ENCODE measurements at places on chromosomes 5 and 9. TPM values are rescaled to one million over a fixed set of nuclear protein-coding genes. Genes with fewer than 3 reads are reported as not detected.
A peak's percentile ranks its signal among the peaks of the same experiment; 100 is the strongest.

- DNase-seq: no peak
Measured at GRCh38 chr9:69093471-69094103, 58.0 kb downstream of the FXN start.

The STC2 gene
- 8.8 TPM for total RNA-seq

DNA sequence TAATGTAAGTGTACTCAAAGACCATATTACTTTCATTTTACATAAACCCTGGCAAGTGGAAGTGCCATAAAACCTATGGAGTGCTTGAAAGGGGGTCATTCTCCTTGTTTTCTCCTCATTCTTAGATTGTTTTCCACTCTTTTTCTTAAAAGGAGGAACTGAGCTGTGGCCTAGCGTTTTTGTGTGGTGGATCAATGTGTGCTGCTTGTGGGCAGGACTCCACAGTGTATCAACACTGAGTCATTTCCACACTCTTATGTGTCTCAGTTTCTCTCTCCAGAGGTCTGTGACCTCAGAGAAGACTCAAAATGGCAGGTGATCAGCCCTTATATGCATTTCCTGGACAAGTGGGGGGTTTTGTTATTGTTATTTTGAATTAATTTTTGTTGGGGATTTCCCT lies 516.1 kb upstream of the CDH10 start:
- no peak for DNase-seq

The BAAT gene
- total RNA-seq: not detected

GRCh38 chr5:32365623-32366022 lies 52.9 kb upstream of the MTMR12 start:
- DNase-seq: no peak

DNA sequence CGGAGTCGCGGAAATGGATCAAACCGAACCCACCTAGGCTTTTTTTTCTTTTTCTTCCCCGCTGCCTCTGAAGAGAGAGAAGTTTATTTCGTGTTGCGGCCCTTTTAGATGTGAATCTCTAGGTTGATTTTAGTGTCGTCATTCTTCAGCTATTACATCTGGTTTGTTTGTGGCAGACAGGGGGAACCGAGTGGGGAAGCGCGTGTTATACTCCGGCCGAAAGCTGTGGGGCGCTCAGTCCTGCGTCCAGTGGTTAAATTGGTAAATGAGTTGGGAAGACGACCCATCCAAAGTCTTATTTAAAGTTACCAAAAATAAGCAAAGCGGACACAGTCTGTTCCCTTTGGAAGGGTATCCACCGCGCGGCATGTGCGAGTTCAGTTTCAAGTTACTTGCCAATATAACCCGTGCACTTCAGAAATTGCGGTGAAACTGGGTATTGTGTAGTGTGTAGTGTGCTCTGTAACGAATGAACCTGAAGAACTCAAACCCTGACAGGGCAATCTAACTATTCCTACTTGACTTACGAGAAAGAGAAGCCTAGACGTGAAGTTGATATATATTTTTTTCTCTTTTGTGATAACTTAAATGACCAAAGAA lies 1.3 kb downstream of the MAN2A1 start:
- DNase-seq: peak; percentile 82

The CDH10 gene
- not detected for total RNA-seq

GRCh38 chr9:94783102-94783682 lies 56.7 kb downstream of the AOPEP start:
- DNase-seq: peak; percentile 79

DNA sequence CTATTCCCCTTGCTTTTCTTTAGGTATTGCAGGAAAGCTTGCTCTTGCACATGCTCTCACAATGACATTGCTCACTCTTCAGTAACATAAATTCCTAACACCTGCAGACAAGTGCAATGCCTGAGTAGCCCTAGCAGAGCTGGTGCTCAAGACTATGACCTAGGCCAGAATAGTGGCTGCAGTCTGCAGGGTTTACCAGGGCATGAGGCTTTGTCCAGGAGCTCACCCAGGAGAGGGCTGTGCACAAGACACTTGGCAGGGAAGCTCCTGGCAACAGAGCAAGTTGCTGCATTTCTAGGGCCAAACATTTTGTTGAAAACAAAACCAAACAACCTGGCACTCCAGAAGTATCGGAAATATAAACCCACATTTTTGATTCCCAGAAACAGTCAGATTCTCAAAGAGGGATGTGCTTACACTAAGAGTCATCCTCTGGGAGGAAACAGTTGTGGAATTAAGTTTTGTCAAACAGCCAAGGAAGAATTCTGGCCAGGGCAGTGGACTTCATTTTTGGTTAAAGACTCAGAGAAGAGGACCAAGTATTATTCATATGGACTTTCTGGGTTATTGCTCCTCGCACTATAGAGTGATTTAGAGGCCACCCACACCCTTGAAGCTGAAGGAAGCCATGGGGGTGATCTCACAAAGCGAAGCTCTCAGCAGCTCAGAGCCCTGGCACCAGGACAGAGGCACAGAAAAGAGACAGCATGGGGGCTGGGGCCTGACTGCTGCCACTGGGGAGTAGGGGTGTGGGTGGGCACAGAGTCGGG lies 44.9 kb downstream of the MACROH2A1 start:
- DNase-seq: no peak

- DNase-seq: no peak
Measured at GRCh38 chr9:116998305-116998704, 311.2 kb downstream of the TRIM32 start.

The ACSL6 gene
- total RNA-seq: 0.81 TPM

DNA sequence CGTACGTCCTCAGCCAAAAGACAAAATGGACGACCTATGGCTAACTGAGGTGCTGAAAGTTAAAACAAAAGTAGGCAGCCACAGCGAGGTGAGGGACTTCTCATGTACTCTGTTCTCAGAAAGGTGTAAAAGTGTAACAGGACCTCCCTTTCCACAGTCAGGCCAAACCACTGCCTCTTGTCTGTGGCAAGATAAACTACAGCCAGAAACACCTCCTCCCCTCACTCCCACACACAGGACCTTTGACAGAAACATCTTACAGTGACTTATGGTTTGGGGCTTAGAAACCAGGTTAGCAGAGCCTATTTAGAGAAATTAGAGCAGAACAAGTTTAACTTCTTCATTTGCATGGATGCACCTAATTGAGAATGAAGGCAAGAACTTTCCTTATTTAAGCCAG lies 499.1 kb upstream of the GRIN3A start:
- no peak for DNase-seq

- no peak for DNase-seq
Measured at GRCh38 chr9:104322596-104322995, 181.5 kb upstream of the OR13F1 start.

The CA9 gene
- not detected for total RNA-seq

- DNase-seq: no peak
Measured at GRCh38 chr5:154363411-154363810, 82.4 kb upstream of the SAP30L start.

DNA sequence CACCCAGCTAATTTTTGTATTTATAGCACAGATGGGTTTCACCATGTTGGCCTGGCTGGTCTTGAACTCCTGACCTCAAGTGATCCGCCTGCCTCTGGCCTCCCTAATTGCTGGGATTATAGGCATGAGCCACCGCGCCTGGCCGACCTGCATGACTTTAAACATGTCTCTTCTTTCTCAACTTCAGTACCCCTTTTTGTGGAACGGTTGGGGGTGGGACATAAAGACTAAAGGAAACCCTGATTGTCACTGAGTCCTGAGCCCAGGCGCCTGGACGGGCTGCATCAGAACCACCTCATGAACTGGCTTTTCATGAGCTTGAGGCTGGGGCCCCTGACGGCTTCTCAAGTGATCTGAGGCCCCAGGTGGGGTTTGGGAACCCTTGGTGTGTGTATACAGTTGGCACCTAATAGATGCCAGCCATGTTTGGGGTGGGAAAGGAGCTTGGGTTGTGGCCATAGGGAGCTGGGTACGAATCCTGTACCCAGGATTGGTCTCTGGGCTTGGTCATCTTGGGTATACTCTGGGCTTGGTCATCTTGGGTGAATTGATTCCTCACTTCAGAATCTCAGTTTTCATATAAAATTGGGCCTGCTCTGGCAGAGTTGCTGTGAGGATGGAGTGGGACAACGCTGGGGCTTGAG lies 2.2 kb downstream of the GRK6 start:
- DNase-seq: no peak

DNA sequence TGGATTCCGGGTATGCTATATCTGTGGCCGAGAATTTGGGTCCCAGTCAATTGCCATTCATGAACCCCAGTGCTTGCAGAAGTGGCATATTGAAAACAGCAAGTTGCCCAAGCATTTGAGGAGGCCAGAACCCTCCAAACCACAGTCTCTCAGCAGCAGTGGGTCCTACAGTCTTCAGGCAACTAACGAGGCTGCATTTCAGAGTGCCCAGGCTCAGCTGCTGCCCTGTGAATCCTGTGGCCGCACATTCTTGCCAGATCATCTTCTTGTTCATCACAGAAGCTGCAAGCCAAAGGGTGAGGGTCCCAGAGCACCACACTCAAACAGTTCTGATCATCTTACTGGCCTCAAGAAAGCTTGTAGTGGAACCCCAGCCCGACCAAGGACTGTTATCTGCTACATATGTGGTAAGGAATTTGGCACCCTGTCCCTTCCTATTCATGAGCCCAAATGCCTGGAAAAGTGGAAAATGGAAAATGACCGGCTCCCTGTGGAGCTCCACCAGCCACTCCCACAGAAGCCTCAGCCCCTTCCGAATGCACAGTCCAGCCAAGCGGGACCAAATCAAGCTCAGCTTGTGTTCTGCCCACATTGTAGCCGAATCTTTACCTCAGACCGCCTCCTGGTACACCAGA lies 23.0 kb downstream of the ZNF474 start:
- no peak for DNase-seq

The F12 gene
- 1.3 TPM for total RNA-seq

- DNase-seq: no peak
Measured at GRCh38 chr9:128551657-128552152, 682 bp upstream of the SPTAN1 start.

DNA sequence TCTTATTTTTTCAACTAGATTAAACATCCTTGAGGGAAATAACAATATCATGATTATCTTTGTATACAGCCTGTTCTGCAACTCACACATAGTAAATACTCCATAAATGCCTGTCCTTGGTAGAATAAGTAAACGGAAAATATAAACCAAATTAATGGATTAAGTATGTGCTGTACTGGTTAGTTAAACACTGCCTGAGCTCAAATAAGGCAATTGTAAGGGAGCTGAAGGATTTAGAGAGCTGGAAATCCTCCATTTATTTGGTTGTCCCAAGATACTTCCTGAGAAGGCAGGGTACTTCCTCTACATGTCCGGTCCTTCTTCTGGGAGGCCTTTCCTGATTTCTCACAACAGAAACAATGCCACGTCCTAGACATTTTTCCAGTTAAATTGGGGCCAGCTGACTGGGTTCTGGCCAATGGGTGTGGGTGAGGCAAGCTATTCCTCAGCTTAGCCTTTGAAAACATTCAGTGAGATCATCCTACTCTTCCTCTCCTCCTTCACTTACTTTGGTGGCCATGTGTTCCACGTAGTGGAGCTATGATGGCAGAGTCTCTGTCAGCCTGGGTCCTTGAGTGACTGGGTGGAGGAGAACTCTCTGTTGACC lies 8.5 kb upstream of the C1QTNF3 start:
- DNase-seq: no peak

The SPATA31E1 gene
- total RNA-seq: not detected

DNA sequence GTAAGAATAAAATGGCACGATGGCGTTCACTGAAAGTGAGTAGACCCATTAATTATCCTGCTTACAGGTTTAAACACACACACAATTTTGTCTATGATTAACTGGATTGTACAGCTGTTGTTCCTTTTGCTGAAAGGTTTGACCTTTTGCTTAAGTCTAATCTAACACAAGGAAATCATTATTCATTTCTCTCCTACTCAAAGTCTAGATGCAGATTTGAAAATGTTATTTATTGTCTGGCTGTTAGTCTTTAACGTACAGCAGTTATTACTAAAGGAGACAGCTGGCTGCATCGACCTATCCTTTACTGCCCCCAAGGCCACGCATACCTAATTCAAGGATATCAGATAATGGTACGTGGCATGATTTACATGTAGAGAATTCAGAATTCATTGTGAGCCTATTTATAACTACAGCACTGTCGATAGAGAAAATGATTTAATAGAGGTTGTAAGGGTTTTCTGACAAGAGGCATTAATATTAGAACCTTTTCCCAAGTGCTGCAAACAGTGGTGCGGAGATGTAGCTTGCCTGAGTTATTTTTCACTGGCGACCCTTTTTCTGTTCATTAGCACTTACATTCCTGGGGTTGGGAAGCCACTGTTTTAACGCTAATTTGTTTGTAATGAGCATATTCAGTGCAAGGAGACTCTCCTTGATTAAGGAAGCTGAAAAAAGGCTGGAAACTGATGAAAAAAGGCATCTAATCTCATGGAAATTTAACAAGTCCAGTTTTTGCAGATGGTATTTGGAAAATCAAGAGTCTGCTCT lies 368.4 kb upstream of the GRAMD2B start:
- no peak for DNase-seq

GRCh38 chr5:169511708-169512107 lies 71.9 kb upstream of the SPDL1 start:
- no peak for DNase-seq

GRCh38 chr9:107036367-107036766 lies 173.4 kb downstream of the ZNF462 start:
- no peak for DNase-seq

GRCh38 chr9:87259543-87260518 lies 237.8 kb upstream of the DAPK1 start:
- no peak for DNase-seq

DNA sequence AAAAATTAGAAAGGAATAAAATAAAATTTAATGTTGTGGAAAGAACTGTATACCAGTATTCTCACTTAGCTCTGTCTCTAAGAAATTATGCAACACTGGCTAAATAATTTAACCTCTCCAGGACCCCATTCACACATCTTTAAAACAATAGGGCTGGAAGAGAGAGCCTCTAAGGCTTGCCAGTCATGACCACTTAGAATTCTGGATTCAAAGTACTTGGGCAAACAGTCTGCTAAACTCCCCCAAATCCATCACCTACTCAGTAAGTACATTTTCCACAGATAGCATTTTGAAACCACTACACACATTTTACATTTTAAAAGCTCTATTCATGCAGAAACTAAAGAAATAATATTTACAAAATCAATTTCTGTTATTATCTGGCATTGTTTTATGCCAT lies 291.7 kb downstream of the TMEM167A start:
- no peak for DNase-seq

GRCh38 chr5:29016067-29016466 lies 1977.7 kb upstream of the CDH9 start:
- no peak for DNase-seq

- DNase-seq: no peak
Measured at GRCh38 chr9:96436063-96436455, 13.9 kb upstream of the HABP4 start.

GRCh38 chr5:11385901-11386293 lies 518.3 kb downstream of the CTNND2 start:
- no peak for DNase-seq

- peak; percentile 85 for DNase-seq
Measured at GRCh38 chr9:127199001-127199791, 65.4 kb upstream of the GARNL3 start.

GRCh38 chr5:146630472-146630871 lies 114.5 kb upstream of the GPR151 start:
- no peak for DNase-seq

The CTXN3 gene
- total RNA-seq: not detected

DNA sequence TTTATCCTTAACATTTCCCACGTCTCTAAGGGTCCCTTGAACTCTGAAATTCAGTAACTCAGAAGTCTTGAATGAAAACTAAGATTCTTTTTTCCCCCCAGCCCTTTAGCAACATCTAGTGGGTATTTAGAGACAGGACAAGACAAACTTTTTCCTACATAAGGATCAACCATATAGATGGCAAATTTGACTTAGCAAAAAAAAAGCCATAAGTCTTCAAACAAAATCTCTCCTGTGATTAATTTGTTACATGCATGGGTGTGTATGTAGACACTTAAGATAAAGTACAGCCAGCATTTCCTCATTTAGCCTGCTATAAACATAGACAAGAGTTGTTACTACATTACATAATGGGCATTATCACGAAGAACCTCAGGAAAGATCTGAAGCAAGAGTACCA lies 29.1 kb upstream of the ANKRD31 start:
- DNase-seq: no peak

All from ureter (tissue), 1 donor.